Activated T-helper 1 cell treated with anti-CD3 and anti-CD28 coated beads, Interleukin-2, amount 50 U/mL, for 16 hours (primary cell): ENCODE measurements at places on chromosomes 13 and 19.

GRCh38 chr19:42293948-42294347 lies 8.0 kb upstream of the PRR19 start:
- DNase-seq = no peak

GRCh38 chr19:8518536-8518935 lies 4.6 kb upstream of the ZNF414 start:
- no peak for DNase-seq

GRCh38 chr13:110231348-110232047 lies 75.5 kb downstream of the COL4A1 start:
- no peak for DNase-seq

- no peak for DNase-seq
Measured at GRCh38 chr13:68057836-68058235, 827.7 kb upstream of the PCDH9 start.

DNA sequence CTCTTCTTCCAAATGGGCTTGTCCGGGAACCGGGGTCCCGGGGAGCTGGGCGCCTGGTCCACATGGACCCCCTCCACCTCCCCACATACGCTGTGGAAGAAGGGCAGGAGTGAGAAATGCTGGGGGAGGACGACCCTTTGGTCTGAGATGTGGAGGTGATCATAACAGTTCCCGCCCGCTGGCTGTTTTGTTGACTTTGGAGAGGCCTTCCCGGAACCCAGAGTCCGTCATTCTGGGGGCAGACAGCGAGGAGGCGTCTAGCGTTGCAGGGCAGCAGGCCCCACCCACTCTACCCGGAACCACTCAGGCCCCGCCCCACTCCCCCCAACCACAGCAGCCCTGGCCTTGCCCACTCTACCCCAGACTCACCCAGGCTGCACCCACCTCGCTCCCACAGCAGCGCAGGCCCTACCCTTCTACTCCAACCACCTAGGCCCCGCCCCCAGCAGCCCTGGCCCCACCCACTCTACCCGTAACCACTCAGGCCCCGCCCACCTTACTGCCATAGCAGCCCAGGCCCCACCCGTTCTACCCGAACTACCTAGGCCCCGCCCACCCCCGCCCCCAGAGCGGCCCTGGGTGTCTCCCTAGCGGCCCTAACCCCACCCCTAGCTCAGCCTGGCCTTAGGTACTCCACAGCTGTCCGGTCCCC lies 7.1 kb downstream of the GPR108 start:
- DNase-seq = no peak

DNA sequence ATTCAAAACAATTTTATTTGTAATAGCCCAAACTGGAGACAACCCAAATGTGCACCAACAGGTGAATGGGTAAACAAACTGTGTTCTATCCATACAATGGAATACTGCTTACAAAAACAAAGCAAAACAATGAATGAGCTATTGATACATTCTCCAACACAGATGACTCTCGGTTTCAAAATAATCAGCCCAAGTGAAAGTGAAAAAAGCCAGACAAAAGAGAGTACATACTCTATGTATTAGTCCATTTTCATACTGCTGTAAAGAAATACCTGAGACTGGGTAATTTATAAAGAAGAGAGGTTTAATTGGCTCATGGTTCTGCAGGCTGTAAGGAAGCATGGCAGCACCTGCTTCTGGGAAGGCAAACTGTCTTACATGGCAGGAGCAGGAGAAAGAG lies 65.2 kb upstream of the LRCH1 start:
- DNase-seq = no peak

GRCh38 chr19:3745363-3746045 lies 16.0 kb downstream of the APBA3 start:
- DNase-seq = no peak

GRCh38 chr13:37413161-37413560 lies 185.4 kb downstream of the POSTN start:
- DNase-seq = no peak

GRCh38 chr19:42274065-42274682 lies 5.1 kb downstream of the CIC start:
- DNase-seq = no peak

DNA sequence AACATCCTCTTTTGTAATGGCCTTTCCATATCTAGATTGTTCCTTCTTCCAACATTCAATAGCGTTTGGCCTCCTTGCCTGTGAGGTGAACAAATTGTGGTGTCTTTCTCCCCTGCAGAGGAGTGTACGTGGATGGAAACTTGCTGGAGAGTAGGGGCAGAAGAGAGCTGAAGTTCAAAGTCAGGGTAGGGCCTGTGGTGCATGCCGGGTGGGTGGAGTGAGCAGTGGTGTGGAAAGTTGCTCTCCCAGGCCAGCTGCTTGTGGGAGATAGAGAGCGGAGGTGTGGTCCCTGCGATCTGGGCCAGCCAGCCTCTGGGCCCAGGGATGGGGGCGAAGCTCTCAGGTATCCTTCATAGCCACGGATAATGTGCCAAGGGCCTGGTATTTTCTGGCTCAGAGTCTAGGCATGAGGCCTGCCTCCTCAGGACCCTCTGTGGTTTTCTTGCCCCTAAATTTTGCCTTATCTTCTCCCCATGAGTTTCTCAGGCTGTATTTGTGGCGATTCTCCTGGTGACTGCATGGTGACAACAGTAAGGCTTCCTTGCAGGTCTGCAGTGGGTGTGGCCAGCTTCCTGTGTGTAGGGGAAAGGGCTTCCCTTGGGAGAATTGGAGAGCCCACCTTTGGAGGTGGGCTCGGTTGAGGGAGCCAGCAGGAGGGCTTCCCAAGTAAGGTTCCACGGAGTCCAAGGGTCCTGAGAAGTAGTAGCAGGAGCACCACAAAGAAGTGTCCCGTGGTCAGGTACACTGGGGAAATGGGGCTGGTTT lies 6.7 kb downstream of the RGCC start:
- DNase-seq = no peak

GRCh38 chr13:64866331-64866730 lies 2363.8 kb downstream of the PCDH9 start:
- no peak for DNase-seq

DNA sequence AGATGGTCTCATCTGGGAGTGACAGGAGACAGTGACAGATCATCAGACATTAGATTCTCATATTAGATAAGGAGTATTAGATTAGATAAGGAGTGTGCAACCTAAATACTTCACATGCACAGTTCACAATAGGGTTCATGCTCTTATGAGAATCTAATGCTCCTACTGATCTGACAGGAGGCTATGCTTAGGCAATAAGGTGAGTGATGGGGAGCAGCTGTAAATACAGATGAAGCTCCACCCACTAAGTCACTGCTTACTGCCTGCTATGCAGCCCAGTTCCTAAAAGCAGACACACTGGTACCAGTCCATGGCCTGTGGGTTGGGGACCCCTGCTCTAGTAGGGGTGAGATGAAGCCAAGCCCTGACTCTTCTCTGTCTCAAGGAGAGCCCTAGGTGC lies 10.0 kb upstream of the IGFL3 start:
- DNase-seq = no peak

DNA sequence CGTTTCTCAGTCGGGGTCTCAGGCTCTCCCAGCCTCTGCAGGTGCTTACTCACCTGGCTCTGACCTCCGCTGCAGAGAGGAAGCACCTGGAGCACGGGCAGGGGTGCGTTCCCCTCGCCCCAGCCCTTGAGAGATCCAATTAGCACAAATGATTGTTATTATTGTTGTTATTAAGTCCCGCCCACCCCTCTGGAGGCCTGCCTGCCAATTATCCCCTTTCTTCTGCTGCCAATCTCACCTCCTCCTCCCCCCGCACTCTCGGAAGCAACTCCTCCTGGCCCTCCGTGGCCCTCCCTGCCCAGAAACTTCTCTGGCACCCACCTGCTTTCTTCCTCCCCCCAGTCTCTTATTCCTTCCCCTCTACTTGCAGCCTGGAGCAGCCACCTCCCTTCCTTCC lies 8.8 kb downstream of the ZNF787 start:
- DNase-seq = no peak

GRCh38 chr13:113741191-113741668 lies 17.8 kb upstream of the TMEM255B start:
- DNase-seq = no peak

DNA sequence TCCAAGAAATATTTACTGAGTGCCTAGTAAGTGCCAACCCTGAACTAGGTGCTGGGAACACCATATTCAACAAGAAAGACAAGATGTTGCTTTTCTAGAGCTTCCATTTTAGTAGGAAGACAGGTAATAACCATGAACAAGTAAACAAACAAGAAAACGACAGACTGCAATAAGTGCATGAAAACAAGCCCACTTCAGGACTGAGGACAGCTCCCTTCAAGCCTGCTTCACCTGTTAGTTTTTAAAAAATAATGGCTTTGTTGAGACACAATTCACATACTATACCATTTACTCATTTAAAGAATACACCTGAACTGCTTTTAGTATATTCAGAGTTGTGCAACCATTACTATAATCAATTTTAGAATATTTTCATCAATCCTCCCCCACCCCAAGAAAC lies 30.4 kb downstream of the CYP4F22 start:
- DNase-seq = no peak

DNA sequence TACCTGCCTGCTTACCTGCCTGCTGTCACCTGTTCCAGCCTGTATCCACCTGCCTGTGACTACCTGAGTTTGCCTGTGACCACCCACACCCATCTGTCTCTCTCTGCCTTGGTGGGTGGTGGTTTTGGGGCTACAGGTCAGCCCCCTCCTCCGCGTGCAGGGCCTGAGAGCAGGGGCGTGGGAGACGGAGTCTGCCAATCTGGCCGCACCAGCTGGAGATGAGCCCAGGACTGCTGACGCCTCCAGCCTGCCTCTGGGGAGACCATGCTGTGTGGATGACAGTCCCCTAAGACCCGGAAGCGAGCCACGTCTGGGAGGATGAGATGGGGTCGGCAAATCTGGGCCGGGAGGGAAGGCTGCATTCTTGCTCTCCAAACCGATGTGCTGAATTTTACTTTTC lies 15.9 kb upstream of the KCTD15 start:
- DNase-seq = no peak

- no peak for DNase-seq
Measured at GRCh38 chr19:47389150-47389556, 30.2 kb downstream of the MEIS3 start.

DNA sequence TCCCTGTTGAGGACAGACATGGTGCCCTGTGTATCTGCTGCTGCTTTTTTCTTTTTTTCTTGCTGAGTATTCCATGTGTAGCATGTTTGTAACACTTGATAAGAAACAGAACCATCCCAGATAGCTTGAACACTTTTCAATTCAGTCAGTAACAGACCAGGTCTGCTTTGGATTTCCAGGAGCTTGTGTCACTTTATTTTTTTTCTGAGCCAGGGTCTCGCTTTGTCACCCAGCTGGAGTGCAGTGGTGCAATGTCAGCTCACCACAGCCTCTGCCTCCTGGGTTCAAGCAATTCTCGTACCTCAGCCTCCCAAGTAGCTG lies 43.7 kb downstream of the BBC3 start:
- DNase-seq = no peak

DNA sequence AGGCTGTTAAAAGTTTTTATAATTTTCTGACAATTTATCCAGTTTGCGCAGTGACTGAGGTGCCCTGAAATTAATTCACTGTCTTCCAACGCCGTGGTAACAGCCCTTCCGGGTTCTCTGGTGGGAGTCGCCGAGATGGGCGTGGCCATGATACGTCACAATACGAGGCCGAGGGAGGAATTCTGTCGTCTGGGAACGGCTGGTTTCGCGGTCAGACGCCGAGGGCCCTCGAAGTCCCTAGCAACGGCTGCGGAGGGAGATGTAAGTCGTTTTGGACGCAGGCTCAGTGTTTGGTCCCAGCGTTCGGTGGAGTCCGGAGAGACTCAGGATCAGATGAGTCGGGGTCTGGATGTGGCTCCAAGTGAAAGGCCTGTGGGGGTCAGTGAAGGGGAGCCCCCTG lies 21.7 kb downstream of the ZNF613 start:
- DNase-seq = no peak

DNA sequence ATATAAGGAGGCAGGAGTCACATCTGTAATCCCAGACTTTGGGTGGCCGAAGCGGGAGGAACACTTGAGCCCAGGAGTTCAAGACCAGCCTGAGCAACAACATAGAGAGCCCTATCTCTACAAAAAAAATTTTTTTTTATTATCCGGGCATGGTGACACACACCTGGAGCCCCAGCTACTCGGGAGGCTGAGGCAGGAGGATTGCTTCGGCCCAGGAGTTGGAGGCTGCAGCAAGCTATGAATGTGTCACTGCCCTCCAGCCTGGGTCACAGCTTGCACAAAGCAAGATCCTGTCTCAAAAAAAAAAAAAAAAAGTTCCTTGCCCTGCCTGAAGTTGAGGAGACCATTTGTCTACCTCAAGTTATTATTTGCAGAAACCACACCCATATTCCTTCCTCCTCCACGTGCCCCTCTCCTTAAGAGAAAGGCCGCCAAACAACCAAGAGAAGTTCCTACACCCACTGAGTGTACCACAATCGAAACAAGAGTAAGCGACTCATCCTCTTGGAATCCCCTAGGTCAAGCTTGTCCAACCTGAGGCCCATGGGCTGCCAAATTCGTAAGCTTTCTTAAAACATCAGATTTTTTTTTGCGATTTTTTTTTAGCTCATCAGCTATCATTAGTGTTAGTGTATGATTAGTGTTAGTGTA lies 2.2 kb downstream of the ABCC4 start:
- no peak for DNase-seq

GRCh38 chr13:33367171-33367895 lies 81.8 kb upstream of the STARD13 start:
- DNase-seq = no peak

- DNase-seq = no peak
Measured at GRCh38 chr13:102191951-102192502, 209.8 kb downstream of the FGF14 start.

DNA sequence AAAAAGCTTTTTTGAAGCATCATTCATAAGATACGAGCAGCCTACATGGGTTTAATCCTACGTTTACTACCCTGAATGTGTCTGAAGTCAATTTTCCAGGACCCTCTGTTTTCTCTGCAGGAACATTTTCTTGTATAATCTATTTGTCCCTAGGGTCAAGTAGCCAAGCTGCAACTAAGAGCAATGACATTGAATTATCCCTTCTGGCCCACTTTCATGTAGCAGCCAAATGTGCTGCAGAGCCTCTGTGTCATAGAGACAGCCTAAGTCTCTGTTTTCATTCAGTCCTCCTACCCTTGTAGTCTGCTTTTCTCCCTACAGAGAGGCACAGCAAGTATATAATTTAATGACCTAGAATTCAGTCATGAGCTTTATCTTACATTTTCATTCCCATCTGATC lies 82.1 kb downstream of the ZAR1L start:
- no peak for DNase-seq

DNA sequence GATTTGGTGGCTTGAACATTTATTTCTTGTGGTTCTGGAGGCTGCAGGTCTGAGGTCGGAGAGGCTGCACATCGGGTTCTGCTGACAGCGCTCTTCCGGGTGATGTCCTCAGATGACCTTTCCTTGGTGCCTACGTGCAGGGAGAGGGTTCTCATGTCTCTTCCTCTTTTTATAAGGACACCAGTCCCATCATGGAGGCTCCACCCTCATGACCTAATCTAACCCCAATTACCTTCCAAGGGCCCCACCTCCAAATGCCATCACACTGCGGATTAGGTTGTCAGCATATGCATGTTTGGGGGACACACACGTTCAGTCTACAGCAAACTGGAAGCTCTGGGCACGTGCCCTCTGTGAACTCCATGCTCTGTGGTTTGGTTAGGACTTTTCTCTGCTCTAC lies 338.6 kb downstream of the FGF9 start:
- no peak for DNase-seq
